Kidney epithelial cell (primary cell): ENCODE measurements at places on chromosomes 4 and X. TPM values are rescaled to one million over a fixed set of nuclear protein-coding genes. Genes with fewer than 3 reads are reported as not detected.

Gene C4orf54
- not detected in 2 replicates for total RNA-seq

Gene ARMCX4
- total RNA-seq, result 1.8 and 2.4 TPM in 2 replicates

Gene TMPRSS11B
- total RNA-seq, result not detected in 2 replicates

GRCh38 chr4:123976819-123977218, 580.2 kb downstream of the SPRY1 start:
- DNase-seq, result no peak

GRCh38 chr4:24770667-24771066, 24.7 kb upstream of the SOD3 start:
- DNase-seq, result no peak

Gene GSX2
- not detected in 2 replicates for total RNA-seq

Gene KLHL8
- total RNA-seq, result 6.2 and 7.6 TPM in 2 replicates

DNA sequence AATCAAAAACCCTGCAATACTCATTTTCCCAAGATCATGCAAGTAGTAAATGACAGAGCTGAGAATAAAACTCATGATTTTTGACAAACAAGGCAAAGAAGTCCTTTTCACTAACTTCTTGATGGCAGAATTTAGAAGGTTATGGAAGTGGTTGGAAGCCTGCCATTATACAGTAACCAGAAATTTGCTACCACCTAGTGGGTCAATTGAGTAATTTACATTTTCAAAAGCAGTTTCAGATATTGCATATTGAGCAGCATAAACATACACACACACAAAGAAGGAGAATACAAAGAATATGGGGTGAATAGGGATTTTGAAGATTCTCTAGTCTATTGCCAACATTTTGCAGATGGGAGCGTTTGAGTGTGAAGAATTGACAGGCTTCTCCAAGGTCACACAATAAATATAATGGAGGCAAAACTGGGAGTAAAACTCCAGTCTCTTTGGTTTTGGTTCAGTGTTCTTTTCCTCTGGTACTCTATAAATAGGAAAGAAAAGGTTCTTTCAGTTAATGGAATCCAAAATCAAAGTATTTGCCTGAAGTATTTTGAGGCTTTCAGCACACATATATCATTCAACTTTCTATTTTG, 70.2 kb downstream of the GC start:
- peak; percentile 9 for DNase-seq

- DNase-seq, result no peak
Observed at GRCh38 chr4:76160355-76160754, 12.2 kb upstream of the NUP54 start.

DNA sequence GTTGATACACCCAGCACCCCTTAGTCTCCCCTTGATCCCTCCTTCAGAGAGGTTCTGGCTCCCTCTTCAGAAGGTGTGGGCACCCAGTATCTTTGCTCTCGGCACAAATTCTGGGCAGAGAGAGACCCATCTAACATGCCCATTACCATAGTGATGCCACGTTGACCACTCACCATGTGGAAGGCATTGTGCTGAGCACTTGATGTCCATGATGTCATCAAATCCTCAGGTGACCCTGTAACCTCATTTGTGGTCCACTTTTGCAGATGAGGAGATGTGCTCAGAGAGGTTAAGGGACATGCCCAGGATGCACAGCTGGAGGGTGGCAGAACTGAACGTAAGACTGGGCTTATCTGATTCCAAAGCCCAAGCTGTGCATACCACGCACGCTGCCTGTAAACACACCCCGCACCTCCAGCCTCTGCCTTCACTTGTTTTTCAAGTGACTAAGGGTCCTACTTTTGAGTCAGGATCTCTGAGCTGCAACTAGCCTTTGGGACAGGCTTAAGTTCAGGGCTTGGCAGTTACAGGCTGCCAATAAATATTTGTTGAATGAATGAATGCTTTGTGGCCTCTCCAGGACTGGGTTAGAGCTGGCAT, 55.2 kb downstream of the HTRA3 start:
- no peak for DNase-seq

GRCh38 chr4:123653236-123653635, 256.6 kb downstream of the SPRY1 start:
- DNase-seq, result no peak

GRCh38 chr4:4645743-4646142, 103.9 kb upstream of the STX18 start:
- no peak for DNase-seq

Gene SNCA
- total RNA-seq, result 7.6 and 8.7 TPM in 2 replicates

DNA sequence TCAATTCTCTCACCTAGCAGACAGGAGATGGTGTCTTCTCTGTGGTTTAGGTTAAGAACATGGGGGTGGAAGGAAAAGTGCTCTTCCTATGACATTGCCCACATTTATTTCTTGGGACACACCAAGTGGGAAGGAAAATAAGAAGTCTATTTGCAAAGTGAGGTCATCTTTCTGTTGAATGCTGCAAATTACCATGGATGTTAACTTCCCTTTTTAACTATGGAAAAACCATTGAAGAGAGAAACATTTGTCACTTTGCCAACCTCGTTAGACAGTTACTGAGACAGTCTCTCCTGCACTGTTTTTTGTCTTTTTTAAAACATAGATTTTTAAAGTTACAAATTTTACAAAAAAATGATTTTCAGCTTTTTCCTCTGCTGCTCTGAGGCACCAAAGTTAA, 72.8 kb upstream of the BEND4 start:
- no peak for DNase-seq

Gene NEXMIF
- total RNA-seq, result 0.21 TPM in 2 replicates

- DNase-seq, result no peak
Observed at GRCh38 chrX:56728752-56729151, 291 bp upstream of the NBDY start.

DNA sequence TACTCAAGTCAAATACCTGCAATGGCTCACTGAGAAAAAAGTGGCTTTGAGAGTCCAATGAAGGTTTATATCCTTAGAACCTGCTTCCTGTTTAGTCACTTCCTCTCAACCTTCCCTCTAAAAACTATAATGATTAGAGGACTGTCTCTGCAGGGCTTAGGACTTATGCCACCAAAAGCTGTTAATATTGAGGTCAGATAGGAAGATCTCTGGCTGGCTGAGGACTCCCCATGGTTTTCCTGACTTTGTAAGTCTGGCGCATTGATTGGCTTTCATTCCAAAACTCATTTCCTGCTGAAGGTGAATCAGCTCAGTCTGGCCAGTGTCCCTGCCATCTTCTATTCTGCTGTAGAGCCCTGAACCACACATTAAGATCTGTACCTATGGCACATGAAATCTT, 140.9 kb upstream of the ANK2 start:
- DNase-seq, result no peak
